ENCODE measurements at places on chromosomes 16 and 17. TPM values are rescaled to one million over a fixed set of nuclear protein-coding genes. Genes with fewer than 3 reads are reported as not detected.

MT1G gene
- total RNA-seq: not detected

FTO gene
- total RNA-seq: 107 TPM

DRC7 gene
- 0.32 TPM for total RNA-seq

ZNF629 gene
- 41.0 TPM for total RNA-seq

MRPL12 gene
- 106 TPM for total RNA-seq

MRM1 gene
- 5.4 TPM for total RNA-seq

GRCh38 chr17:47693731-47694580 is at the start of gene TBKBP1:
TSS of gene TBKBP1 (plus strand) at chr17:47694161. CDS start at chr17:47696113, 1,952 bp downstream.
- peaks cover 37% of the 10 kb centered on the region for H3K4me1 ChIP-seq
- no peaks in the 10 kb centered on the region for H3K27me3 ChIP-seq
- H3K36me3 ChIP-seq: no peaks in the 10 kb centered on the region
- DNase-seq: peak; percentile 87
- H3K4me3 ChIP-seq: peak within 1 kb of the TSS; percentile 91

- no peaks in the 10 kb centered on the region for H3K27me3 ChIP-seq
- H3K36me3 ChIP-seq: no peaks in the 10 kb centered on the region
- no peak for DNase-seq
- H3K4me3 ChIP-seq: no peak overlapping the region
- no peak overlapping the region for H3K27ac ChIP-seq
Observed at GRCh38 chr16:65967376-65967775, 399.1 kb upstream of the CDH5 start.

- H3K4me1 ChIP-seq: peaks cover 11% of the 10 kb centered on the region
- H3K27ac ChIP-seq: no peak overlapping the region
- H3K36me3 ChIP-seq: no peaks in the 10 kb centered on the region
- no peak for DNase-seq
- no peaks in the 10 kb centered on the region for H3K27me3 ChIP-seq
Observed at GRCh38 chr16:84214451-84215066, 23.6 kb downstream of the ADAD2 start.

DNA sequence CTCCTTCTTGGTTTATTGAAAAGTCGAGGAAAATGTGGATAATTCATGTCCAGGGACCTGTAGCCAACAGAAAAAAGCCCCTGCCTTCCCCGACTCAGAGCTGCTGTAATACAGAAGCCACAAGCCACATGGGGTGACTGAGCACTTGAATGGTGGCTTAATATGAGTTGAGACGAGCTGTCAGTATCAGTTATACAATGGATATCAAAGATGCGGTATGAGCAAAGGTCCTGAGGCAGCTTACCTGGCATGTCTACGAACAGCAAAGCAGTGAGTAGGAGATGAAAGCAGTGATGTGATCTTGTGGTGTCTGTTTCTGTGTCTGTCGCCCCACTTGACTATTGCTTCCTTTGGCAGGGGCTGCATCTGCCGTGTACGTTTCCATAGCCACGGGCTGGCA is 12.2 kb upstream of the RMI2 start:
- no peak for DNase-seq
- H3K27ac ChIP-seq: no peak overlapping the region
- no peak overlapping the region for H3K4me3 ChIP-seq

DNA sequence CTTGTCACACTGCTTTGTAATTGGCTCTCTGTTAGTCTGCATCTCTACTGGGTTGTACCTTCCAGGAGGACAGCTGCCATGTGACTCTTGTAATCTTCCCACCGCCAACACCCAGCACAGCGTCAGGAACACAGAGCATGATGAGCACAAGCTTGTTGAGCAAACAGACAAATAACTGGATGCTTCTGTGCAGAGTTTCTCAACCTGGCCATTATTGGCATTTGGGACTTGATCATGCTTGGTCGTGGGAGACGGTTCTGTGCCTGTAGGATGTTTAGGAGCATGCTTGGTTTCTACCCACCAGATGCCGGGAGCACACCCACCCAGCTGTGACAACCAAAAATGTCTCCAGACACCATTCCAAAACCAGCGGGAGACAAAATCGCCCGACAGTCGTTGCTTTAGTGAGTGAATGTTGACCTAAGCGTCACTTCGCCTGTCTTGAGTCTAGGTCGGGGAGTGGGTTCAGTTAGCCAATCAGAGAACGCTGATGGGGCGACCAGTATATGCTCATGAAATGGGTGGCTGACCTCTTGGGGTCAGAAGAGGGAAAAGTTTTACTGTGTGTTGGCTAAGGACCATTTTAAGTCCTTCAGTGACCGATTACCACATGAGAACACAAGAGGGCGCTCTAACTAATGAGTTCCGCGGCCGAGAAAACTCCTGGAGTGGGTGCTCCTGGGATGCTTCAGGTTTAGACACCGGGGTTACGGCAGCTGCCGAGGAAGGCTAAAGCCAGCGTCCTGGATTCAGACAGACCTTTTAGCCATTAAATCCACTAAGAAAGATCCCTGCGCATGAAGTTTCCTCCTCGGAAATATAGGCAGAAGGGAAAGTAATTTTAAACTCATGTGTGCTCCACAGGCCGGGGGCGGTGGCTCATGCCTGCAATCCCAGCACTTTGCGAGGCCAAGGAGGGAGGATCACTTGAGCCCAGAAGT is 57.8 kb upstream of the TEX2 start:
- H3K4me3 ChIP-seq: no peak overlapping the region
- H3K4me1 ChIP-seq: no peaks in the 10 kb centered on the region
- H3K36me3 ChIP-seq: no peaks in the 10 kb centered on the region
- no peaks in the 10 kb centered on the region for H3K27me3 ChIP-seq
- peak; percentile 63 for DNase-seq

GRCh38 chr17:78535273-78536197 is 41.7 kb downstream of the DNAH17 start:
- peak overlapping the region; percentile 78 for H3K27ac ChIP-seq
- no peak for DNase-seq
- peaks cover 23% of the 10 kb centered on the region for H3K4me1 ChIP-seq
- H3K36me3 ChIP-seq: no peaks in the 10 kb centered on the region
- H3K4me3 ChIP-seq: no peak overlapping the region

- H3K27me3 ChIP-seq: peaks cover 19% of the 10 kb centered on the region
- DNase-seq: no peak
- no peaks in the 10 kb centered on the region for H3K36me3 ChIP-seq
- no peak overlapping the region for H3K27ac ChIP-seq
Observed at GRCh38 chr16:49460786-49461470, 87.3 kb downstream of the C16orf78 start.

DNA sequence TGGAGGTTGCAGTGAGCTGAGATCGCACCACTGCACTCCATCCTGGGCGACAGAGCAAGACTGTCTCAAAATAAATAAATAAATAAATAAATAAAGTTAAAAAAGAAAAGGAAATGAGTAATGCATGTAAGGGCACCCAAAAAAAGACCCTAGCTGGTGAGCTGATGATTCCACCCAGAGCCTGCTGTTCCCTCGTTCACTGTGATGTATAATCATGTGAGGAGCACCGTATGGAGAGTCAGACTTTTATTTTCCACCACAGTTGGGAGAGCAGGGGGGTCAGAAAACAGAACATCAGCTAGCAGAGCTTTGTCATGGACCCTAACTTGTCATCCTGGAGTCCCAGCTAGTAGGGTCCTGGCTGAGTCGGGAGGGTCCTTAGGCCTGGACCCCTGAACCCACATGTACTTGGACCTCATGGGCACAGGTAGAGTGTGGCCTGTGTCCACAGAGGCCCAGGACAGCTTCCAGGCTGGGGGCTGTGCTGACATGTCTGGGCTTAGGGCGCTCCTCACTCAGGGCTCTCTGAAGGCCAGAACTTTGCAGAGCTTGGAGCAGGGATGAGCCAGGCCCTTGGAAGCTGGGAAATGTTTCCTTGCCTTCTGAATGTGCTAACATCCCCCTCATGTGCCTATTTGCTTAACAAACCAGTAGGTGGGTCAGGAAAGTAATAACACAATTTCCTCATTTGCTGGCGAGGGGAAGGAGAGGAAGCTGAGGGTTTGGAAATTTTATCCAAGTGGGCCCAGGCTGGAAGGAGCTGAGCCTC is 18.8 kb upstream of the LASP1NB start:
- DNase-seq: no peak
- no peaks in the 10 kb centered on the region for H3K4me1 ChIP-seq
- H3K27ac ChIP-seq: no peak overlapping the region
- no peaks in the 10 kb centered on the region for H3K27me3 ChIP-seq
- no peak overlapping the region for H3K4me3 ChIP-seq
